Esophagus muscularis mucosa (tissue), 4 donors: ENCODE measurements at places on chromosomes 12 and 14. TPM values are rescaled to one million over a fixed set of nuclear protein-coding genes. Genes with fewer than 3 reads are reported as not detected.

GRCh38 chr12:98744680-98745079 lies 99.6 kb downstream of the APAF1 start:
- H3K27me3 ChIP-seq, result no peaks in the 10 kb centered on the region
- no peak overlapping the region for H3K4me3 ChIP-seq
- peak; percentile 8 for DNase-seq
- no peaks in the 10 kb centered on the region for H3K36me3 ChIP-seq
- H3K4me1 ChIP-seq, result no peaks in the 10 kb centered on the region
- H3K27ac ChIP-seq, result no peak overlapping the region

GRCh38 chr14:29649170-29649569 lies 278.5 kb downstream of the PRKD1 start:
- H3K4me1 ChIP-seq, result peaks cover 14% of the 10 kb centered on the region
- H3K4me3 ChIP-seq, result no peak overlapping the region
- H3K27me3 ChIP-seq, result no peaks in the 10 kb centered on the region
- no peak for DNase-seq

GRCh38 chr12:84874125-84874824 lies 38.3 kb downstream of the SLC6A15 start:
- H3K27me3 ChIP-seq, result no peaks in the 10 kb centered on the region
- no peaks in the 10 kb centered on the region for H3K36me3 ChIP-seq

- H3K36me3 ChIP-seq, result no peaks in the 10 kb centered on the region
- no peaks in the 10 kb centered on the region for H3K27me3 ChIP-seq
- no peaks in the 10 kb centered on the region for H3K4me1 ChIP-seq
- no peak overlapping the region for H3K4me3 ChIP-seq
- no peak for DNase-seq
- H3K27ac ChIP-seq, result no peak overlapping the region
These were observed 30.6 kb downstream of the VCPKMT start for GRCh38 chr14:50085570-50086320.

DNA sequence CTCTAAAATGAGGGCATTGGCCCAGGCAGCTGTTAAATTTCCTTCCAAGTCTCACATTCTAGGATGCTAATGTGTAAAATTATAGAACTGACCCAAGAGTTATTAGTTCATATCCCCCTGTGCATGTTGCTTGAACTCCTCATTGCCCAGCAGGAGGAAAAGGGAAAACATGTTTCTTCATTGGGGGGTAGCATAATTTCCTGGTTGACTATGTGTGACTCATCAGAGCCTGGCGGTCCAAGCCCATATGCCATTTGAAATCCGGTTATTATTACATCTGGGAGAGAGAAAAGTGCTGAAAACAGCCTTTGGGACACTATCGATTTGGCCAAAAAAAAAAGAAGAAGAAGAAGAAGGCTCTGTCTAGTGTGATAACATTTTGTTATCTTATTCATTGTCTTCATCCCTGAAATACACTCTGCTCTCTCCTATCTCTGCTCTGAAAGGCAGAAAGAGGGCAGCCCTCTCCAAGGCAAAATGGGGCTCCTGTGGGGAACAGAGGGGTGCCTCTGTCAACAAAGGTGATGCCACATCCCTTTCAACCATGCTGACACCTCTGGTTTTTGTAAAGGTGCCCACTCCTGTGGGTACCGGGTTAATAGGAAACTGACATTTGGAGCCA lies 114.2 kb downstream of the DAD1 start:
- H3K27me3 ChIP-seq, result no peaks in the 10 kb centered on the region
- no peak overlapping the region for H3K27ac ChIP-seq
- no peaks in the 10 kb centered on the region for H3K36me3 ChIP-seq

Gene KLHL33
- 0.92 TPM for total RNA-seq

DNA sequence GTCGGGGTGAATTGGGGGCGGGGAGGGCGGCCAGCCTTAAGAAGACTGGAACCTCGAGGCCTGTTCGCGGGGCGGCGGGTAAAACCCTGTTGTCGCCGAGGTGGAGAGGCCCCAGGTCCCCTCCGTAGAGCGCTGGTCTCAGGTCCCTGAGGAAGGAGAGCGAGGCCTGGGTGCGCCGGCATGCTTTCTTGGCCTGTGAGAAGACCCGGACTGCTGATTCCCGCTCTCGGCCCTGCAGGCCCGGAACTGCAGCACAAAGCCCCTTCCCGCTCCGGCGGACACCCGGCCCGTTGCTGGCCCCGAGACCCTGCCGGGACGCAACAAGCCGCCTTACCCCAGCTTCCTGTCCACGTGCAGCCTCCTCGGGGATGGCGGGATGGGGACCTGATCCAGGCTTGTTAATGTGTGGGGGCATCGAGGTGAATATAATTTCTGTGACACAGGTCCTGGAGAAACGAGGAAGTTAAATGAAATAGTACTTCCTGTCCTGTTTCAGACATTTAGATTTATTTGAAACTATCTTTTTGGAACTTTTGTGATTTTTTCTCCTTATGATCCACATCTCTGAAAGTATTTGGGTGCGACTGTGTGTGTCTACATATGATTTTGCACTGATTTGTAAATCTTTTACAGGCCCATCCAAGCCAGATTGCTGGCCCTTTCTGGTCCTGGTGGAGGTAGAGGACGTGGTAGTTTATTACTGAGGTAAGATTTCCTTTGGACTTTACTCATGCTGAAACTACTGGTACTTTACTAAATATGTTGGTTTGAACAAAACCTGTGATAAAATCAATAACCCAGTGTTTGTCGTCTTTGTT lies 600 bp downstream of the PNN start:
- H3K27me3 ChIP-seq, result no peaks in the 10 kb centered on the region
- H3K36me3 ChIP-seq, result peaks cover 44% of the 10 kb centered on the region
- peak overlapping the region; percentile 83 for H3K4me3 ChIP-seq
- no peak for DNase-seq
- H3K27ac ChIP-seq, result peak overlapping the region; percentile 92

DNA sequence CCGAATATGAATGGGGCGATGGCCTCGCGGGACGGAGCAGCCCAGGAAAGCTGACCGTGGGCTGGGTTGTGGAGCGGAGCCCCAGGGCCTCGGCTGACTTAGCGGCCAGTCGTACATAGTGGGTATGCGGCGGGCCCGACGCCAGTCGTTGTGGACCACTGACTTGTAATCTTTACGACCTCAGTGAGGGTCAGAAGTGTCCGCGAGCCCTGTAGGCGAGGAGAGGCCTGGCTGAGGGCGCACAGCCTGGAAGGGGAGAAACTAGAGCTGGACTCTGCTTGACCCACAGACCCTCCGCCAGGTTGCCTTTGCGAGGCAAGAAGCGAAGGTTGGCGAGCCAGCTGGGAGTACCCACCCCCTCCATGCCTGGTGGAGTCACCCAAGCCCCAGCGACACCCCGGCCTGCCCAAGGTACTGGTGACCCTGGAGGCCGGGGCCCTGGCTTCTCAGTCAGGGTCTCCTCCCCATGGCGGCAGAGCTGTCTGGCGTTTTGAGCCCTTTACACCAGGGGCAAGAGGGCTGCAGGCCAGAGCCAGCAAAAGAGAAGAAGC lies 15.6 kb upstream of the DYNC1H1 start:
- H3K27me3 ChIP-seq, result no peaks in the 10 kb centered on the region
- peak overlapping the region; percentile 99 for H3K27ac ChIP-seq
- H3K36me3 ChIP-seq, result no peaks in the 10 kb centered on the region

DNA sequence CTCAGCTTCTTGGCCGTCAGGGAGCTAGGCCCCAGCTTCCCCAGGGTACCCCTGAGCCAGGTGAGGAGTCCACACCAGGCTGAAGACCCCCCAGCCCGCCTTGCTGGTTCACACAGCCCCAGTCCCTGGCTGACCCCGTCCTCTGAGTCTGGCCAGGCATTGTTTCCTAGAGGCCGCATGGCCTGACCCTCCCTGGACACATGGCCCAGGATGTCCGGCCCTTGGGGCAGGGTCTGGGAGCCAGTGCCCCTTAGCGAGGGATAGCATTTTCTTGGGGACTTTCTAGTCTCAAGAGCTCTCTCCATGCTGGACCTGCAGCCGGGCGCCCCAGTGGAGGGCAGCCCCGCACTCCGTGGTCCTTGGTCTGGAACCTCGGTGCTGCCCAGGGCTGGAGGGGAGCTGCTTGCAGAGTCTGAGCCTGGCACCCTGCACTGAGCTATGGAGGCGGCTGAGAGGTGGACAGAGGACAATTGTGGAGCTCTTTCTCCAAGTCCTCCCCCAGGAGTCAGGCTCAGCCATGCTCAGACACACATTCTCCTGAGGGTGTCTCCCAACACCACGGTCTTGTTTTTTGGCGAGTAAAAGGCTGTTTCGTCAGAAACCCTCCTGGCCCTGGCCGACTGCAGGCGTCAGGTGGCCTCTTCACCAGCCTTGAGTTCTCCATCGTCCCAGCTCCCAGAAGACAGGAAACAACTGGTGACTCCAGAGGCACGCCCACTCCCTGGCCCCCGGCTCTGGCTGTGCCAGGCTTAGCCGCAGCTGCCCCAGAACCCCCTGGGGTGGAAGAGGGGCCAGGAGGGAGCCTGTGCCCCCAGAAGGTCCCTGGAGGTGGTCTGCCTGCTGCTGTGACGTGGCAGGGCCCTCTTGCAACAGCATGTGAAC lies 17.6 kb upstream of the CRIP2 start:
- peaks cover 49% of the 10 kb centered on the region for H3K36me3 ChIP-seq
- no peaks in the 10 kb centered on the region for H3K27me3 ChIP-seq
- no peak overlapping the region for H3K4me3 ChIP-seq
- no peaks in the 10 kb centered on the region for H3K4me1 ChIP-seq
- H3K27ac ChIP-seq, result no peak overlapping the region

Gene NRXN3
- 71.1 TPM for total RNA-seq

DNA sequence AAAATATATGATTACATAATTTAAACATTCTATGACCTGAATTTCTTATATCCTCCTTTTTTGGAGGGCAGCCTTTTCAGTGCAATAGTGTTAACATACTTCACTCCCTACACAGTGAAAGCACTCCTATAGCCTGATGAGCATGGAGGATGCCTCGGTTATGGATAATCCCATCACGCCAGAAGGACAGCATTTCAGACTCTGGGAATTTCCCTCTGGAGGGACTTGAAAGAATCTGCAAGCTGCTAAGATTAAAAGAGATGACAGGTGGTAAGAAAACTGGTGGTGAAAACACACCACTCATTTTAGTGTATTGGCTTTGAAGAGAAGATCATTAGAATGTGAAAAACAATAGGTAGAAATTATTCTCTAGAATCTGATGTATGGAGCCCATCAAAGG lies 99.3 kb upstream of the LMNTD1 start:
- no peaks in the 10 kb centered on the region for H3K27me3 ChIP-seq
- no peaks in the 10 kb centered on the region for H3K36me3 ChIP-seq
- H3K4me3 ChIP-seq, result no peak overlapping the region
- no peak overlapping the region for H3K27ac ChIP-seq

Gene KCNC2
- total RNA-seq, result not detected

DNA sequence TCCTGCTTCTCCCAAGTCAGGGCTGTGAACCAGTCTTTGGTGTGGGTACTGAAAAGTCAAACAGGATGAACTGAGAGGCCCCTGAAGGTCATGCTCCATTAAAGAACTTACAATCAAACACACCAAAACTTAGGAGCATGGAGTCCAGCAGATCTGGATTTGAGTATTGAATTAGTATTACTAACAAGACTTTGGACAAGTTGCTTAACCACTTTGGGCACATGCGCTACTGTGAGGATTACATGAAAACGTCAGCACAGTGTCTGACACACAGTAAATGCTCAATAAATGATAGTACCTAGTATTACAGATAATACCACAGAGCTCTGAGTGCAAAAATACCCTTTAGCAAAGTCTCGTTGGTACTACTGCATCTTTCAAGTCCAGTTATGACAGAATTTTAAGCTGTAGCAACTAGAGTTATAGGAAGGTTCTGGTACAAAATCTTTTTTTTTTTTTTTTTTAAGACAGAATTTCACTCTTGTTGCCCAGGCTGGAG lies 23.2 kb downstream of the TIMELESS start:
- no peak overlapping the region for H3K4me3 ChIP-seq
- no peak for DNase-seq
- no peak overlapping the region for H3K27ac ChIP-seq
- no peaks in the 10 kb centered on the region for H3K27me3 ChIP-seq

Gene PMCH
- total RNA-seq, result not detected

- no peaks in the 10 kb centered on the region for H3K4me1 ChIP-seq
- H3K4me3 ChIP-seq, result no peak overlapping the region
- H3K36me3 ChIP-seq, result no peaks in the 10 kb centered on the region
- H3K27ac ChIP-seq, result no peak overlapping the region
- DNase-seq, result no peak
These were observed 172.5 kb upstream of the ARID2 start for GRCh38 chr12:45557016-45557415.

DNA sequence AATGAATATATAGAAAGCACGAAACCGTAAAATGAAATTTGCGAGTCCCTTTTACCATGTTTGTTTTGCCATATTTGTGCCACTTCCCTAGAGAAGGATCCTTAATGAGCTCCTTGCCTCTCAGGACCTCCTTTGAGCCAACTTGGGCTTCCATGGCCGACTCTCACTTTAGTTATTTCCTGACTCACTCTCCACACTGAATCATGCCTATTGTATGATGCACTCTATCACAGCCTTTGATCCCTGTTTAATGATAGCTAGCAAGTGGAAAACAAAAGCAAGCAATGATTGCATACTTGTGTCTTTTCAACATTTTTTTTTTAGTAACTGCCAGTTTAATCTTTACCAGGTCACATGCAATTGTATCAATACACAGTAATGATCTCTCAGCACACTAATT lies 153.2 kb downstream of the CCER1 start:
- no peak overlapping the region for H3K4me3 ChIP-seq
- H3K27ac ChIP-seq, result no peak overlapping the region
- no peaks in the 10 kb centered on the region for H3K27me3 ChIP-seq
- no peak for DNase-seq
- H3K36me3 ChIP-seq, result no peaks in the 10 kb centered on the region
- H3K4me1 ChIP-seq, result no peaks in the 10 kb centered on the region

- no peak overlapping the region for H3K27ac ChIP-seq
- no peaks in the 10 kb centered on the region for H3K4me1 ChIP-seq
- no peak for DNase-seq
- H3K4me3 ChIP-seq, result no peak overlapping the region
These were observed 90.5 kb downstream of the PPM1A start for GRCh38 chr14:60339571-60339970.

- no peak overlapping the region for H3K4me3 ChIP-seq
- no peaks in the 10 kb centered on the region for H3K36me3 ChIP-seq
- H3K4me1 ChIP-seq, result no peaks in the 10 kb centered on the region
- H3K27me3 ChIP-seq, result peaks cover 65% of the 10 kb centered on the region
- DNase-seq, result no peak
- no peak overlapping the region for H3K27ac ChIP-seq
These were observed 532.0 kb downstream of the TMEM121 start for GRCh38 chr14:106058342-106058741.

Gene OAS1
- 10.0 TPM for total RNA-seq

- no peak overlapping the region for H3K27ac ChIP-seq
- H3K4me3 ChIP-seq, result no peak overlapping the region
- H3K36me3 ChIP-seq, result peaks cover 26% of the 10 kb centered on the region
- no peaks in the 10 kb centered on the region for H3K27me3 ChIP-seq
- H3K4me1 ChIP-seq, result peaks cover 9% of the 10 kb centered on the region
- DNase-seq, result no peak
These were observed 57.7 kb downstream of the MAX start for GRCh38 chr14:65044596-65044959.

Gene CRACR2A
- total RNA-seq, result 1.1 TPM

- H3K27ac ChIP-seq, result no peak overlapping the region
- DNase-seq, result no peak
- H3K36me3 ChIP-seq, result no peaks in the 10 kb centered on the region
- H3K27me3 ChIP-seq, result no peaks in the 10 kb centered on the region
These were observed 236.8 kb downstream of the GRIN2B start for GRCh38 chr12:13744561-13744960.

Gene DDX51
- total RNA-seq, result 9.1 TPM

GRCh38 chr14:72726444-72726843 lies 167.5 kb downstream of the DPF3 start:
- peaks cover 11% of the 10 kb centered on the region for H3K4me1 ChIP-seq
- no peak overlapping the region for H3K4me3 ChIP-seq
- no peak overlapping the region for H3K27ac ChIP-seq
